ENCODE measurements at places on chromosomes 1 and 21. TPM values are rescaled to one million over a fixed set of nuclear protein-coding genes. Genes with fewer than 3 reads are reported as not detected.
A peak's percentile ranks its signal among the peaks of the same experiment; 100 is the strongest.

Gene PTGFRN
- total RNA-seq: 1.2 TPM

DNA sequence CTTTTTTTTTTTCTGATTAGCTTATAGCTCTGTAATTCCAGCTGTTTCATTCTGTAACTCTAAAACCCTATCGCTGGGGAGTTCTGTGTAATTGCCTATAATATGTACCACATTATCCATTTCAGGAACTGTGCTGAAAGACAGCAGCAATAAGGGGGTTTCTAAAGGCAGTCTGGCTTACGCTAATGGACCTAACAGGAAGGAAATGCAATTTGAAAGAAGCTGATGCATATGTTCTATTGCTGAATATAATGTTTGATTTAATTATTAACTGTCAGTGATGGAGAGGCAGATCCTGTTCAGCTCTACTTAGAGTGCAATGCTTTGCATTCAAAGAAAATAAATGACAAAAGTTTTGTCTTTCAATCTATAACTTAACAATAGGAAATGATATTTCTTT lies 209.4 kb upstream of the SNX7 start:
- no peak for DNase-seq

GRCh38 chr1:25461849-25462248 lies 31.2 kb downstream of the MACO1 start:
- DNase-seq: no peak

DNA sequence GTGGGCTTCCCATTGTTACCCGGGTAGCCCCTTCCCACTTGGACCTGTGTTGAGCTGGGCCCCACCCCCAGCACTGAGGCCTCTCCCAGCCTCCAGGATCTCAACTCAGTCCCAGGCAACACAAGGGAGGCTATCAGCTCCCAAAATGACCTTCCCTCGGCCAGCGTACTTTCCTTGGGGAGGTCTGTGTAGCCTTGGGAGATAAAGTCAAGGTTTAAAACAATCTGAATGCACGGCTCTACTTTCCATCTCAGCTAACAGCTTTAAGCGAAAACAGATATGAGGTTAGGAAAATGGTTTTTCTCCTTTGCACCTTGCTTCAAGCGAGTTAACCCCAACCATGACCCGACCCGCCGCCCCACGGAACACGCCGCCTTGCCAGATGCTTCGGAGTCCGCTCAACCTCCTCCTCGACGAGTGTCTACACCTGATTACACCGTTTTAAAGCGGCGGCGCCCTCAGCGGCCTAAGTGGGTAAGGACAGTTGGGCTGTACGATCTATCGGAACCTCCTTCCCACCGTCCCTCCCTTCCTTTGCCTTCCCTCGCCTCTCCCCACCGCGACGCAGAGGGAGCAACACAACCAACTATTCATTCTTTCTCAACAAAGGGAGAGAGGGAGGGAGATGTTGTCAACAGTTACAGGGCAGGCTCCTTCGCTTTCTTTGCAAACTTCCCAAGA lies 1.1 kb downstream of the BCAR3 start:
- DNase-seq: peak; percentile 38

- no peak for DNase-seq
Observed at GRCh38 chr1:21938732-21939538, 1.8 kb upstream of the HSPG2 start.

- DNase-seq: no peak
Observed at GRCh38 chr1:240174734-240175133, 83.1 kb downstream of the FMN2 start.

- no peak for DNase-seq
Observed at GRCh38 chr1:85343612-85344255, 67.3 kb upstream of the BCL10 start.

DNA sequence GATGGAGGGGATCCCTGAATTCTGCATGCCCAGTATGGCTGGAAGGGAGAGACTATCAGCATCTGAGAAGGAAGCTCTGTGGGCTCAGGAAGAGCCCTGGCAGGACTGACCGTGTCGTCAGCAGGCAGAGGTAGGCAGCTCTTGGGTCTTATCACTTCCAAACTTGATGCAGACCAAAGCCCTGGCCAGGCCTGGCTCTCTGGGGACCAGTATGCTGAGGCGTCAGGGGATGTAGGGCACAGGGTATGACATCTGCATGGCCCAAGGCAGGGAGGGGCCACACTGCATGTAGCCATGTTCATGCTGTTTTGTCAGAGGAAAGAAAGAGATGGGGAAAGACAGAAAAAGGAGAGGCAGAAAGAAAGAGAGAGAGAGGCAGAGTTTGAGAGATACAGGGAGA lies 6.3 kb downstream of the FGR start:
- DNase-seq: no peak

DNA sequence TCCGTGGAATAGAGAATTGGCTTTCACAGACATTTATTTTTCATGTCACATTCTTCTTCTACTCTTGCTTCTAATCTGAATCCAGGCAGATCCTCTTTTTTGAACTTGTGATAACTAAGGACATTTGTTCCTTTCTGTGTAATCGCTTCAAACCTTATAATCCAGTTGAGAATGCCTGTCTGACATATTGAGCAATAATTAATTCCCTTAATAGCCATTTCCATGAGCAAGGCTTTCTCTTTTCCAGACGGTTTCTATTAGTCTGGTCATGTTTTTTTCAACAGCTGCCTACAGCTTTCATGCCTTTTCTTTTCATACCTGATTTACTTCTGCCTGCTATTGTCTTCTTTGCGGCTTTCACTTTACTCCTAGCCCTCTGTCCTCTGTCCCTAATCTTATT lies 163.4 kb downstream of the CYYR1 start:
- DNase-seq: no peak
